ENCODE measurements at places on chromosomes 3 and 15.

- DNase-seq = no peak
Observed at GRCh38 chr3:146834917-146835316, 229.8 kb upstream of the PLSCR5 start.

GRCh38 chr15:77406846-77407245 lies 13.1 kb downstream of the PEAK1 start:
- DNase-seq = no peak

DNA sequence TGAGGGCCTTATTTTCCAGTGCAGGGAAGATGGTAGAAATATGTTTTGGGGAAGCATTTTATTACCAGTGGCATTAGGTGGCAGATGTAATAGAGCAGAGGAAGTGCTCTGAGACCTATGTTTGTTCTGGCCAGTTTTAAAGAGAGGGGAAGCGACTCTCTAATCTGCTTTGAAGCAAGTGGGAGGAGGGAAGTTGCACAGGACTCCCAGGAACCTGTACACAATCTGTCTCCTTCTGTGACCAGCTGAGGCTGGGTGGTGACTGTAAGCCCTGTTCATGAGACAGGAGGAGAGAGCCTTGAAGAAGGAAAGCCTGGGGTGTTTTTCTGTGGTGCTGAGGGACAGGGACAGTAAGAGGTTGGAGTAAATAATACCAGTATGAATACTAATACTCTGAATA lies 60.5 kb downstream of the LPP start:
- no peak for DNase-seq

- no peak for DNase-seq
Observed at GRCh38 chr3:30347679-30348216, 258.7 kb upstream of the TGFBR2 start.

Measured in cortex of kidney (tissue), 1 donor.